CD8-positive, alpha-beta memory T cell (primary cell): ENCODE measurements at places on chromosomes 2 and 18. TPM values are rescaled to one million over a fixed set of nuclear protein-coding genes. Genes with fewer than 3 reads are reported as not detected.
A peak's percentile ranks its signal among the peaks of the same experiment; 100 is the strongest.

The GAL3ST2 gene
- not detected for total RNA-seq

The ALPP gene
- total RNA-seq = not detected

The APOB gene
- not detected for total RNA-seq

The SLC23A3 gene
- 2.6 TPM for total RNA-seq

The C18orf63 gene
- total RNA-seq = not detected

The C2orf66 gene
- total RNA-seq = not detected

The NCKAP5 gene
- total RNA-seq = not detected

The FAM237A gene
- not detected for total RNA-seq

The RMDN2 gene
- total RNA-seq = 4.1 TPM

DNA sequence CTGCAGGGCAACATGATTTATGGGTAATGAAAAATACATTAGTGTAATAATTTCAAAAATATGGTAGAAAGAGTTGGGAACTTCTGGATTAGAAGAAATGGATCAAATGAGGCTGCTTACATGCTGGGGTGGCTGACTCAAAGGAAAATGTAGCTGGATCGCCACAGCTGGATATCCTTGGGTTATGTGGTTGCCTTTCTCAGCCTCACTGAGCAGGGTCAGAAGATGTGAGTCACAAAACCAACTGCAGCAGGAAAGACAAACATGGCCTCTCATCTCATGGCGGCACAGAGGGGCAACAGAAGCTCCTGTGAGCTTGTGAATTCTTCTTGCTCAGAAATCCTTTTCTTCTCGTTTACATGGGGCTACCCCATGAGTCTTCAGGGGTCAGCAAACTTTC is 317.1 kb upstream of the SPRED2 start:
- H3K36me3 ChIP-seq = no peaks in the 10 kb centered on the region
- no peaks in the 10 kb centered on the region for H3K4me1 ChIP-seq
- no peak overlapping the region for H3K4me3 ChIP-seq
- H3K27me3 ChIP-seq = no peaks in the 10 kb centered on the region

DNA sequence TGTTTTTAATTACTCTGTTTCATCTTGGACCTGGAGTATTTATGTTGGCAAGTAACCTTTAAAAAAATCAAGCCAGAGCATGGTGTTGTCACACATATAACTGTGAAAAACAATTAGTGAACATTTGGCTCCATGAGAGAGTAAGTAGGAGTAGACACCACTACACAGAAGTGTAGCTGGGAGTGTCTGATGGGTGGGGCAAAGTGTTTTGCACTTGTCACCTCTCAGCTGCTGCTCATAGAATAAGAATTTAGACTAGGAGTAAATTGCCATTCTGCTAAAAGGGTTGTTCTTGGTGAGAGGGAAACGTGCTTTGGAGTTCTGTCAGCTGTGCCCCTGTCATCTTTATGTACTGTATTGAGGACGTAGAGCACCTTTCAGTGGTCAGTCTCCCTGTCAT is 114.5 kb downstream of the TTC27 start:
- H3K36me3 ChIP-seq = peaks cover 3% of the 10 kb centered on the region
- H3K27me3 ChIP-seq = no peaks in the 10 kb centered on the region
- DNase-seq = no peak
- no peak overlapping the region for H3K27ac ChIP-seq
- no peak overlapping the region for H3K4me3 ChIP-seq

DNA sequence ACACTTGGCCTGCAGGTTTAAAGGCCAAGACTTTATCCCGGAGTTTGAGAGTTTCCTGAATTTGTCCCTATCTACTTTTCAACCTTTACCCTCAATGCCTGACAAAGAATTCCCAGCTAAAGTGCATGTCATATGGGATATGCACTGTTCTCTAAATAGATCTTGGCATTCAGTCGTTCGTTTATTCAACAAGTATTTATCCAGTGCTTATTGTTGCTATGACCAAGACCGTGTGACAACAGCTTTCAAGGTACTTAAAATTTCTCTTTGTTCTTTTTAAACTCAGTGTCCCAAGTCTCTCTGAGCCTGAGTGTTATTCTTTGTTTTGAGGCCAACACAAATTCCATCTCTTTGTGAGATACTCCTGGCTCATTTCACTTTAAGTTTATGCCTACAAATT is 133.4 kb downstream of the RGPD3 start:
- no peak overlapping the region for H3K4me3 ChIP-seq
- no peak for DNase-seq
- no peaks in the 10 kb centered on the region for H3K27me3 ChIP-seq
- no peaks in the 10 kb centered on the region for H3K4me1 ChIP-seq
- H3K36me3 ChIP-seq = no peaks in the 10 kb centered on the region

- no peaks in the 10 kb centered on the region for H3K27me3 ChIP-seq
- H3K36me3 ChIP-seq = no peaks in the 10 kb centered on the region
- no peaks in the 10 kb centered on the region for H3K4me1 ChIP-seq
- no peak for DNase-seq
Measured at GRCh38 chr2:72077702-72078169, 69.9 kb downstream of the CYP26B1 start.

DNA sequence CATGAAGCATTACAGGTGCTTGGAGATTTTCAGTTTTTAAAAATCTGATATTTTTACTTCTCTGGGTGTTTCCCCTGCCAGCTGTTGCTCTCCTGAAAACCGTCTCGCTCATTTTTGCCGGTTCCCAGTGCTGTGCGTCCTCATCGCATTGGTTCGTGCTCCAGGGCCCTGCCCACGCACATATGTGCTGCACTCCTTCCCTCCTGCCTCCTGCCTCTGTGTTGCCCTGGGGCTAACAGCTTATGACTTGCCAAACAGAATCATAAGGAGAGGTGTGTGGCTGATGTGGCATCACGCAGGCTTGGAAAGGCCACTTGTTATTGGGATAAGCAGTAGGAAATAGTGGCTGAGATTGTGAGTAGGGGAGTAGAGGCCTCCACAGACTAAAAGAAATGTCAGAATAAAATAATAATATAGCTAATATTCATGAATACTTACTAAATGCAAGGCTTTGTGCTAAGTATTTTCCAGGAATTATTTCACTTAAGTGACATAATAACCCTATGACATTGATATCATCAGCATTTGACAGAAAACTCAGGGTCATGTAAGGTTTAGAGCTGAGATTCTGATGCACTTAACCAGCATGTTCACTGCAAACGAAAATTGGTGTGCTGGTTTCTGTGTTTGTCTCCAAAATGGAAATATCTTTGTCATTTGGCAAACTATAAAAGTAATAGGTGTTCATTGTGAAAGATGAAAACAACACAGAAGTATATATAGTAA is 53.5 kb downstream of the SLC4A1AP start:
- DNase-seq = no peak
- no peak overlapping the region for H3K4me3 ChIP-seq
- peaks cover 8% of the 10 kb centered on the region for H3K27me3 ChIP-seq
- no peak overlapping the region for H3K27ac ChIP-seq
- H3K36me3 ChIP-seq = no peaks in the 10 kb centered on the region

DNA sequence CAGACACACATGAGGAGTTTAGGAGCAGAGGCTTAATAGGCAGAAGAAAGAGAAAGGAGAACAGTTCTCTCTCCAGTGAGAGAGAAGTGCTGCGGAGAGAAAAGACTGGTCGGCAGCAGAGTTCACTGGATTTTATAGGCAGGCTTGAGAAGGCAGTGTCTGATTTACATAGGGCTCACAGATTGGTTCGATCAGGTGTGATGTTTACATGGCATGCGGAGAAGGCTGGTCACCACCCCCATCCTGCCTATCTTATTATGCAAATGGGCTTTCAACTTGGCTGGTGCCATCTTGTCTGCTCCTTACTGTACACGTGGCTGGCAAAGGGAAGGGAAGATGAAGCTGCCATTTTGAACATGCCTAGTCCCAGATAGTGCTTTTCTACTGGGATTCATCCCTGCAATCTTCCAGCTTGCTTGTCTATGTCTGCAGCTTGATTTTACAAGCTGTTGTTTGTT is 113.4 kb downstream of the AP1S3 start:
- H3K4me3 ChIP-seq = no peak overlapping the region
- no peak overlapping the region for H3K27ac ChIP-seq
- H3K27me3 ChIP-seq = no peaks in the 10 kb centered on the region
- H3K4me1 ChIP-seq = no peaks in the 10 kb centered on the region

DNA sequence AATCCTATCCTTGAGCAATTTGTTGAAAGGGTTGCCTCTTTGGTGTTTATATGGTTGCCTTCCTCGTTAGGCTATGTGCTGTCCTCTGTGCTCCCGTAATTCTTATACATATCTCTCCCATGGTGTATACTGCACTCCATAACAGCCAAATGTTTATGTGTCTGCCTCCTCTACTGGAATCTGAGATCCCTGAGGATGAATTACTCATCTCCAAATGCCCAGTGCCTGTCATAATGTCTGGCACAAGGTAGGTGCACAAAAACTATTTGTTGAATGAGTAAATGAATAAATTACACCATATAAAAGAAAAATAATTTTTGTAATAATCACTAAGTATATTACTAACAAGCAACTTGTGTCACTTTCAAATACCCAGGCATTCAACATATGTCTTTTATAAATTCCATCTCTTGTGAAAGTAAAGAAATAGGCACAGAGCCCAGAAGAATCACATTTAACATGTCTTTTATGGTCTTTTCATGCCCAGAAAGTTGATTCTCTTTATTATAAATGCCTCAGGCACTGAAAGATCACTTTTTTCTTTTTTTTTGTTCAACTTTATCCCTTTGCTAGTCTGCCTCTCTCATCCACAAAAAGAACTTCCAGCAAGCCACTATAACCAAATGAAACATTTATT is 164.9 kb downstream of the CCDC148 start:
- no peak overlapping the region for H3K4me3 ChIP-seq
- no peaks in the 10 kb centered on the region for H3K36me3 ChIP-seq
- no peaks in the 10 kb centered on the region for H3K4me1 ChIP-seq
- no peak overlapping the region for H3K27ac ChIP-seq

- peak overlapping the region; percentile 82 for H3K27ac ChIP-seq
- H3K4me3 ChIP-seq = peak overlapping the region; percentile 60
- H3K4me1 ChIP-seq = peaks cover 40% of the 10 kb centered on the region
- H3K27me3 ChIP-seq = no peaks in the 10 kb centered on the region
- no peaks in the 10 kb centered on the region for H3K36me3 ChIP-seq
- DNase-seq = no peak
Measured at GRCh38 chr2:61469424-61470121, 1.3 kb downstream of the USP34 start.

DNA sequence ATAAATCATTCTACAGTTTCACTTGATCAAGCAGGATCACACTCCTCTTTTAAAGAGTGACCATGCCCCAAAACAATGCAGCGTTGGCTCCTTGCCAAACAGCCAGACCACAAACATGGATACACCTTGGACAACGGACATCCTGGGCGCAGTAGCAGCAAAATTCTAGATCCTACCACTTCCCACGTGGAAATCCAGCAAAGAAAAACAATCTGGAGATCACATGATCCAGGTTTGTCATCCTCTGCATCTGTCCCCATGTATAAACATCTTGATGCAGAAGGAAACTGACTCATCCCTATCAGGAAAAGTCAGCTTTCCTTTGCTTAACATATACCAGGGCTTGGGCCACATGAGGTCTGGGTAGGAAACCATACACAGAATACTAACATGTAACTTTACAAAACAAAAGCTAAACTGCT is 53.1 kb downstream of the ZNF521 start:
- H3K36me3 ChIP-seq = no peaks in the 10 kb centered on the region
- H3K27ac ChIP-seq = no peak overlapping the region
- H3K27me3 ChIP-seq = no peaks in the 10 kb centered on the region
- H3K4me3 ChIP-seq = no peak overlapping the region

GRCh38 chr2:215982465-215982875 is 30.9 kb downstream of the MREG start:
- no peak overlapping the region for H3K4me3 ChIP-seq
- no peaks in the 10 kb centered on the region for H3K27me3 ChIP-seq

GRCh38 chr2:53827398-53828175 is 32.2 kb downstream of the GPR75 start:
- no peaks in the 10 kb centered on the region for H3K27me3 ChIP-seq
- H3K4me1 ChIP-seq = no peaks in the 10 kb centered on the region

GRCh38 chr2:95695613-95696012 is 103.8 kb downstream of the TRIM43 start:
- H3K27ac ChIP-seq = no peak overlapping the region
- no peak for DNase-seq
- H3K4me3 ChIP-seq = no peak overlapping the region
- H3K4me1 ChIP-seq = no peaks in the 10 kb centered on the region

GRCh38 chr2:237020090-237020489 is 65.6 kb upstream of the COPS8 start:
- no peak overlapping the region for H3K27ac ChIP-seq
- DNase-seq = no peak
- H3K4me3 ChIP-seq = no peak overlapping the region
- no peaks in the 10 kb centered on the region for H3K36me3 ChIP-seq
